Nephron progenitor cell (in vitro differentiated cells): ENCODE measurements at places on chromosomes 5 and 9.

- no peak for DNase-seq
Measured at GRCh38 chr9:114945616-114946412, 15.4 kb upstream of the TNFSF8 start.

GRCh38 chr5:177128551-177128981 is 5.0 kb upstream of the NSD1 start:
- DNase-seq = no peak

DNA sequence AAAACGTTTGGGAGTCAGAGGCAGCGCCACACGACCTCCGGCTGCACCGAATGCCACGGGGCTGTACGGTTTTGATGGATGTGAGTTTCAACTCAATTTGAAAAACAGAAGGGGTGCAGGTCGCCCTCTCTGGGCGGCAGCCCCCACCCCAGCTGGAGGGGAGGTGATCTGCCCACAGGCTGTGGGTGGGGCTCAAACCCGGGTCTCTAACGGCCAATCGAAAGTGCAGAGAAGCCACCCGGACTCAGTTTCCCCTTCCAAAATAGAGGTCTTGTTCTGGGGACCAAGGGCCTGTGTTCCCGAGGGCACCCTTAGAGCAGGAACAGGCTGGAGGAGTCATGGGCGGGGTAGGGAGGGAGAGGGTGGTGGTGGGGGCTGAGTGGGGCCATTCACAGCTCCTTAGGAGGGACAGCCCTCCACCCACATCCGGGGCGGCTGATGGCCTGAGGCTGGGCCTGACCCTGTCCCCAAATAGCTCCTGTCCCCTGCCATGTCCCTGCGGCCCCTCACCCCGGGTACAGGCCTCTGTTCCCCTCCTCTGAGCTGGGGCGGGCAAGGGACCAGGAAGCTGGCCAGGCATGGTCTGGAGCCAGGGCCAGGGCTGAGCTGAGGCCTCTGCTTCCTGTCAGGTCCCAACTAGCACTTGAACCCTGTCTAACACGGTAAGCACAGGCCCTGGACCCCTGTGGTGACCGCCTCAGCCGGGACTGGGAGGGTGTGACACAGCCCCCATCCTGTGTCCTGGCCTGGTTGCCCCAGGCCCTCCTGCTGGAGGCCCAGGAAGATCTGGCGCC is 22.6 kb upstream of the NOTCH1 start:
- peak; percentile 3 for DNase-seq

GRCh38 chr9:78900500-78900899 is 603.6 kb downstream of the PSAT1 start:
- no peak for DNase-seq

- DNase-seq = no peak
Measured at GRCh38 chr5:146040527-146040926, 64.8 kb downstream of the PLAC8L1 start.

DNA sequence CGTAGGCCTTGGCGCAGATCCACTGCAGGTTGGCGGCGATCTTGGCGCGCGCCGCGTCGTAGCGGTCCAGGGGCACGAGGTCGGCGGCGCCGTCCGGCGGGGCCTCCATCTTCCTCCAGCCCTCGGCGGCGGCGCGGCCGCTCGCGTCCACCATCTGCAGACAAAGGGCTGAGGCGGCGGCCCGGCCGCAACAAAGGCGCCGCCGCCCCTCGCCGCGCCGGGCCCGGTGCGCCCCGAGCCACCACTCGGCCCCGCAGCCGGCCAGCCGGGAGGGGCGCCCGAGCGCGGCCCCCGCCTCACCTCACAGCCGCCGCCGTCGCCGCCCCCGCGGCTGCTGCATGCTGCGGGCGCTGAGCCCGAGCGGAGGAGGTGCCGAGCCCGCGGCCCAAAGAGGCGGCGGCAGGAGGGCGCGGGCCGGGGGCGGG is 328 bp downstream of the CAMSAP1 start:
- peak; percentile 72 for DNase-seq

GRCh38 chr9:129493002-129493705 is 127.7 kb downstream of the C9orf50 start:
- DNase-seq = no peak

DNA sequence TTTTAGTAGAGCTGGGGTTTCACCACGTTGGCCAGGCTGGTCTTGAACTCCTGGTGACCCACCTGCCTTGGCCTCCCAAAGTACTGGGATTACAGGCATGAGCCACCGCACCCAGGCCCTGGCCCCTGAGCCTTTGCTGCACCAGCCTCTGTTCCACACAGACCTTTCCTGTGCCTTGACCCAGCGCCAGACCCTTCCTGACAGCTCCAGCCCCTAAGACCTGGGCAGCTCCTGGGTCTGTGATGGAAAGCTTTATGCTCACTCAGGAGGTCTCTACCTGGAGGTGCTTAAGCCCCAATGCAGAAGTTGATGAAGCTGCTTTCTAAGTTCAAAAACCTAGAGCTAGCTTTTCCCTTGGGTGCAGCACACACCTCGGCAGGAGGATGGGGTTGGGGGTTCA is 58.8 kb upstream of the NEK6 start:
- no peak for DNase-seq

GRCh38 chr5:144089401-144090021 is 80.9 kb downstream of the YIPF5 start:
- no peak for DNase-seq

DNA sequence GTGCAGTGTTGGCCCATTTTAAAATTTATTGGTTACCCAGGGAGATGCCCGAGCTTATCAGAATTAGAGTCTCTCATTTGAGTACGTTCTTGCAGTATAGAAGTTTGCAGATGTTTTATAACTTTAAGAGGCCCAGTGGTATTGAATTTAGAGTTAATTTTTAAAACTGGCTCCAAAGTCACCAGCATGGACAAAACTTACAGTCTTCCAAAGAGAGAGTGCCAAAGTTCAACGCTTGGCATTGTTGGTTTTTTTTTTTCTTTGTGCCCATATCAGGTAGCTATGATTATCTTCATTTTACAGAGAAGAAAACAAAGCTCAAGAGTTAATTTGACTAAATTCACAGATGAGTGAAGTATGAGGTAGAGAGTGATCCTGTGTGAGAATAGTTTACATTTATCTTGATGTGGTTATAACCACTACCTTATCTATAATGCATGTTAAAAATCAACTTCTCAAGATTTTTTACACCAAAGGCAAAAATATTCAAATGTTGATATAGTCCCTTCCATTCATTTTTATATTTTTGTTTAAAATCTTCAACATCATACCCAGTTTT is 273.7 kb upstream of the DMRT1 start:
- no peak for DNase-seq

- DNase-seq = peak; percentile 44
Measured at GRCh38 chr5:180673371-180674089, 24.1 kb upstream of the FLT4 start.

DNA sequence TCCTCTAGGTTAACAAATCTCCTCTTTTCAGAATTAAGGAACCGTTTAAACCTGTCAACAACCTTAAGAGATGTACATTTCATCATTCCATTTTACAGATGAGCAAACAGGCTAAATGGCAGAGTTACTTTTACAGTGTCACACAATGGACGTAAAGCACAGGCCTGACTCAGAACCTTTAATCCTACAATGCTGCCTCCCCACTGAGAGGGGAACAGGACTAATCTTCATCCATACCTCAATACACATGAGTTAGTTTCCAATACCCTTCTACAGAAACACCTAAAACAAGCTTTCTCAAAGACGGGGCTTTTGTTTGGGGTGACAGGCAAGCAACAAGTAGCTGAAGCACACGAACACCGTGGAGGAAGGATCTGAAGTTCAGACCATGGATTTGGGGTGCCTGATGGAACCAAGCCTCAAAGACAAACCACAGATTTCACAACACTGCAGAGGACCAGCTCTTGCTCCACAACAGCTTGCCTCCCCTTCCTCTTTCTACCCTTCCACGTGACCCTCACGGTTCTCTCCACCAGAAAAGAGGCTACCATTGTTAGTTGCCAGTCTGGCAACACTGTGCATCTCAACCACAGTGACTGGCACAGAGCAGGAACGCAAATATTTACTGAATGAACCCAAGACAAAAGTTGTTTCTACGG is 1.8 kb downstream of the RNF130 start:
- no peak for DNase-seq

DNA sequence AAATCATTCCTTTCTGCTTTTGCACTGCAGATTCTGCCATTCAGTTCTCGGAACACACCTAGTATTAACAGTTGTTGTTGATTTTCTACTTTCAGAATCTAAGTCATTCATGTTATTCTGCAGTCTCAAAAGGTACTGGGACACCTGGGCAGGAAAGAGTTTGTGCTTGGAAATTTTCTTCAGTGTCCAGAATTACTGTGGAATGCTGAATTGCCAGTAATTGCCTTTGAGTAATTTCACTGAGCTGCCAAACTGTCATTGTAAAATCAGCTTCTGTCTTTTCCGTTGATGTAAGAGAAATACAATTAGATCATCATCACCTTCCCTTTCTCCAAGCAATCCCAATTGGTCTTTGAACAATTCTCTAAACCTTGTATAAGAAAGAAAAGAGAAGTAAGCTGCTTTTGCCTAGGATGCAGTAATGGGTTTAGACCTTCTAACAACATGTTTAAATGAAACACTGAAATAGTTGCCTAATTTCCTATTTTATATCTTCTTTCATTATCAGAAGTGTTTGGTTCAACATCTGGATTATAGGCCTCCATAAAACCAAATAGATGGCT is 75.7 kb upstream of the TGFBR1 start:
- DNase-seq = no peak
